Subcutaneous adipose tissue (tissue), 4 donors: ENCODE measurements at places on chromosomes 1 and 21. TPM values are rescaled to one million over a fixed set of nuclear protein-coding genes. Genes with fewer than 3 reads are reported as not detected.

Gene UBE2U
- not detected for total RNA-seq

Gene APCS
- total RNA-seq: not detected

Gene HSD3B2
- not detected for total RNA-seq

Gene GPR153
- 17.8 TPM for total RNA-seq
